ENCODE measurements at places on chromosomes 1 and 21.

- no peak for DNase-seq
Measured at GRCh38 chr1:241608379-241609033, 31.7 kb downstream of the CHML start.

- DNase-seq = no peak
Measured at GRCh38 chr21:34520281-34520680, 8.3 kb upstream of the KCNE1 start.

DNA sequence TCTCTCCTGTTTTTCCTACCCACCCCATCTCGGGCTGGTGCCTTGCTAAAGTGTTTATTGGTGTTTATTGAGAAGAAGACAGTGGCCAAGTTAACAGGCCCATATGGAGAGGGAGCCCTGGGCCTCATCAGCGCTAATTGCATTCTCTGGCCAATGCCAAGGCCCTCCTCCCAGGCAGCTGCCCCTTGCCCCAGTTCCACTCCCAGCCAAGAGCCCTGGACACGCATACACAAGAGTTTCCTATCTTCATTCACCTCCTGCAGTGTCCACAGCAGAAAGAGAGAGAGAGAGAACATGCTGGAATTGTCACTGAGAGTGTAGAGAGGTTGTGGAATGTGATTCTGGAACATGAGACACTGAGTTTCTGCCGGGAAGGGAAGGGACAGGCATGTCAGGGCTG lies 25.4 kb upstream of the VWA5B1 start:
- DNase-seq = no peak

- no peak for DNase-seq
Measured at GRCh38 chr1:63454269-63454668, 68.8 kb downstream of the ITGB3BP start.

DNA sequence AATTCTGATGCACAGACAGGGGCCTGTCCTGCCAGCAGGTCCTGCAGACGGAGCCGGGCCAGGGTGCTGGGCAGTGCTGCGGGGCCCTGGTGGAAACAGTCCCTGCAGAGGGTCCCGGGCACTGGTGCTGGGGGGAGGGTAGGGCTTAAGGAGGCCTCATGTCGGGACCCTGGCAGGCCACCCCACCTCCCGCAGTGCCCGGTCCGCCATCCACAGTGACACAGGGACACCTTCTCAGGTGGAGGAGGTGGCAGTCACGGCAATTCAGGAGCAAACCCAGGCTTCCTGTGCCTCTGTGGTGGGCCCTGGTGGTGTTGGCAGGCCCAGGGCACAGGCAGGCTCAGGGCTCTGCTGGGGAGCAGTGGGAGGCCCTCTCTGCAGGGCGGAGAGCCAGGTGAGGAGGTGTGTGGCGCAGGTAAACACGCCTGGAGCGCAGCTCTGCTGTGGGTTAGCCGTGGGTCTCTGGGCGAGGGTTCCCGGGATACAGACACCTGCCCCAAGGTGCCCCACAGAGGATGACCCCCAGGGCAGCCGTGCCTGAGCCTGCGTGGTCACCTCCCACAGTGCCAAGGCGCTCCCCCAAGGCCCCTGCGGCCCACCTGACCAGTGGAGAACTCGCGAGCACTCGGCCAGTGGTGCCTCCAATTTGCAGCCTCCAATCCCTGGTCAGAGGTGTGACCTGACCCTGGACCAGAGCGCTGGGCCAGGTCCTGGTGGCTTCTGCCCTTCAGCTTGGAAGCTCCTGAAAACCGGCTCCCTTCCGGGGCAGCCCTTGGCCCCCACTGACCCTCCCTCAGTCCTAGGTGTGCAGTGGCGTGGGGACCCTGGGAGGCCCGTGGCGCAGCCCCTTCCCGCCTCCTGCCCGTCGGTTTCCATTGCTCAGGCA lies 19.2 kb downstream of the COL18A1 start:
- no peak for DNase-seq

DNA sequence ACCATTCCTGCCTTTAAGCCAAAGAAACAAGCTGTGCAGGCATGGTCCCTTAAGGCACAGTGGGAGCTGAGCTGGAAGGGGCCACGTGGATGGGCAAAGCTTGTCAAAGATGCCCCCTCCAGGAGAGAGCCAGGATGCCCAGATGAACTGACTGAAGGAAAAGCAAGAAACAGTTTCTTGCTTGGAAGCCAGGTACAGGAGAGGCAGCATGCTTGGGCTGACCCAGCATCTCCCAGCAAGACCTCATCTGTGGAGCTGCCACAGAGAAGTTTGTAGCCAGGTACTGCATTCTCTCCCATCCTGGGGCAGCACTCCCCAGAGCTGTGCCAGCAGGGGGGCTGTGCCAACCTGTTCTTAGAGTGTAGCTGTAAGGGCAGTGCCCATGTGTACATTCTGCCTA lies 1.3 kb upstream of the SLC50A1 start:
- DNase-seq = no peak

DNA sequence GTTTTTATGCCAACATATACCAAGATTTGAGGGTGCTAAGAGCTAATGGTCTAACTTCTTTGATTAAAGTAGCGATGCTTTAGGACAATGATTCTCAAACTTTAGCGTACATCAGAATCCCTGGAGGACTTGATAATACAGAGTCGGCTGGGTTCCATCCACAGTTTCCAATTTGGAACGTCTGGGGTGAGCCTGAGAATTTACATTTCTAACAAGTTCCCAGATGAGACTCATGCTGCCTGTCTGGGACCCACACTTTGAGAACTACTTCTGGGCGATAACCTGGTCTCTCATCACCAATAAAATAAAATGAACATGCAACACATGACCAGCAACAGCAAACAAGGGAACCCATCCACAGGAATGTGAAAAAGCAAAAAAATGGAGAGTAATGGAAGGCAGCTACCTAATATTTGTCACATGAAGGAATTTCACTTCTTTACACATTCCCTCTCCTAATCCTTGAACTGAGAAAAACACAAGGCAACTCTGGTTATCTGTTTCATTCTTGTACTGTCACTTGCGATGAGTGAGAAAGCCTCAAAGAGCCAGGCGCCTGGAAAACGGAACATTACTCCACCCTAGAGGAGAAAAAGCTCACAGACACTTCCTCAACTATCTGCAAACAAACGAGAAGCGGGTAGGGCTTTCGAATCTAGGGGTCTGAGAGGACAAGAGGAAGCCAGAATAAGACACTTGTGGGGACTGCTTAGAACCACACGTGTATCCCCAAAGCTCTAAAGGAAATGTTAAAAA lies 14.0 kb downstream of the HSF2BP start:
- no peak for DNase-seq

- peak; percentile 26 for DNase-seq
Measured at GRCh38 chr1:65178235-65178634, 30.2 kb downstream of the AK4 start.

DNA sequence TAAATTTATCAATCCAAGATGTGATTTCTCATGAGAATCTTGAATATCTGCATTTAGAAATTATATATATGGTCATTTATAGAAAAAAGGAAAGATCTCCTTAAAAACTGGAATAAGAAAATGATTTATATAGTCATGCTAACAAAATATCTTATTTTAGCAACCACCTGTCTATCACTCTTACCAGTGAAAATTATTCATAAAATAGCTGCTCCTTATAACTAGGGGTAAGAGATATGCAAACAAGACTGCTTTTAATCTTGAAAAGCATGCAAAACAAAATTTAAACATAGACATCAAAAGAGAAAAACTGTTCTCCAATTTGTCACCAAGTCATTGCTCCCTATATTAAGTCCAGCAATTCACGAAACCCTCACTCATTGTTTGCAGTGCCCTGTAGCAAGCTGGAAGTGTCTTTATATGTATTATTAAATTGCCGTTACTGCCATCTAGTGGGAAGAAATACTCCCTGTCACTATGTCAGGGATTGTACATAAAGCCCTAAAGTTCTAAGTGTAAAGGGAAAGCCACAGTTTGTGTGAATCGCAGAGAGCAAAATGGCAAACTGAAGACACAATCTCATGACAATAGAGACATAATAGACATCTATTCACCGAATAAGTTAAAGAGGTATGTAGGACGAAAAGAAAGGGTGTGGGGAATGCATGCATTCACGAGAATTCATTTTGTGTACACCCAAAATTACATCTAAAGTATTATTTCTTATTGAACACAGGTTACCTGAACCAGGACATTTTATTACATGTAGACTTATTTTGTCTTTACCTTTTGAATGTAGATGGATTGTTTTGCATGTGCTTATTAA lies 600.5 kb downstream of the USP25 start:
- DNase-seq = peak; percentile 57

DNA sequence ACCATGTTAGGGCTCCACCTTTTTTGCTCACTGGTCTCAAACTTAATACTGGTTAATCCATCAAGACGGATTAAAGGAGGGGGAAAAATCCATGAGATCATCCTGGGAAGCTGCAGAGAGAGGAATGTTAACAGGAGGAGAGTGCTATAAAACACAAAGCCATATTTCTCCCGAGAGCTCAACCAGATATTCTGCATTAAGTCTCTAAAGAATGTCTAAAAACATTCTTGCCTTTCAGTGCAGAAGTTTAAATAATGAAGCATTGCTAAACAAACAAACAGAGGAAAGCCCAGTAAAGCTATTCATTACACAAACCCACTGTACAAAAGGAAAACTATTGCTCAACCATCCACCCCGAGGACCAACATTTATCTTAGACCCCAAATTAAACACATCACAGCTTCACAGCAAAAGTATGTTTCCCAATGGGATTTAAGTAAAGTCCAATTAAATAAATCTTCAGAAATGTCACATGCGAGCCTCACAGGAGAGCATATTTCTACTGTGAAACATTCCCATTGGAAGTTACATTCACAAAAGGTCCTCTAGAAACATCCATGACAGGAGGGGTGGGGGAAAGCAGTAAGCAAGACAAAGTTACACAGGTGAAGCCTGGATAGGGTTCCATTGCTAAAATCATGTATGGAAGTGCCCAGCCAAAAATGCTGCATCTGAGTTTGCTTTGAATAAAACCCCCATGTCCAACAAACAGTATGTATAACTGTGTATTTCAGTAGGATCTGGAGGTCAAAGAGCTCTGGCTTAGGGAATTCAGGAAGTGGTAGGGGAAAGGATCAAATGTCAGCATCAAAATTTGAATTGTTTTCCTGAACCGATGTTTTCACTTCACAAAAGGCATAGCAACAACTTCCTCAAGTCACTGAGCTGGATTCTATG lies 23.3 kb downstream of the DUSP10 start:
- no peak for DNase-seq

DNA sequence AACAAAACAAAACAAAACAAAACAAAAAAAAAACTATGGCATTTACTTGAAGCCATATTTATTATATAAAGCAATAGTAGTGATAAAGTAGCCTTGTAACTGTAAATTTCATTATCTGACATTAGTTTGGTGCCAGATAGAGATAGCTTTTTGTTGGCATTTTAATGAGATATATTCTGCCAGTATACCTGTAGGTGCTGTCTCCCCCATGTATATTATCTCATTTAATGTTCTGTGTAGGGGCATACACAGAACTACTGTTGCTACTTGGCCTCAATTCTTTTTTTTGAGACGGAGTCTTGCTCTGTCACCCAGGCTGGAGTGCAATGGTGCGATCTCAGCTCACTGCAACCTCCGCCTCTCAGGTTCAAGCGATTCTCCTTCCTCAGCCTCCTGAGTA lies 67.4 kb downstream of the TMEM200B start:
- DNase-seq = no peak

GRCh38 chr1:14710331-14710730 lies 111.8 kb downstream of the KAZN start:
- DNase-seq = no peak

GRCh38 chr1:11638121-11638520 lies 16.1 kb downstream of the FBXO2 start:
- no peak for DNase-seq

- DNase-seq = no peak
Measured at GRCh38 chr1:6423321-6423999, 1.1 kb upstream of the ESPN start.

DNA sequence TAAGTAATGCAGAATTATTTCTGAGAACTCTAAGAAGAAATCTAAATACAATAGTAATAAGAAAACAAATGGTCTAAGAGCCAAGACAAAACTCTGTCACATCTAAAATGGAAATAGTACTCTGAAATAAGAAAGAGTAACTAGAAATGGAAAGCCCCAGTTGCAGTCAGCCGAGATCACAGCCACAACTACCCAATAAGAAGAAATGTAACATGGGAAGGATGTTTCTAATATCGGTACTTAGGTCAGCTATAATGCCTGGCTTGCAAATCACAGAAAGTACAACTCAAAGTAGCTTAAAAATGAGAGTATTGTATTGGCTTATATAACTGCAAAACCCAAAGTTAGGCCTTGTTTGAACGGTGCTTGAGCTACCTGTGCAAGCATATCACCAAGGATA lies 58.6 kb upstream of the USP25 start:
- DNase-seq = no peak

DNA sequence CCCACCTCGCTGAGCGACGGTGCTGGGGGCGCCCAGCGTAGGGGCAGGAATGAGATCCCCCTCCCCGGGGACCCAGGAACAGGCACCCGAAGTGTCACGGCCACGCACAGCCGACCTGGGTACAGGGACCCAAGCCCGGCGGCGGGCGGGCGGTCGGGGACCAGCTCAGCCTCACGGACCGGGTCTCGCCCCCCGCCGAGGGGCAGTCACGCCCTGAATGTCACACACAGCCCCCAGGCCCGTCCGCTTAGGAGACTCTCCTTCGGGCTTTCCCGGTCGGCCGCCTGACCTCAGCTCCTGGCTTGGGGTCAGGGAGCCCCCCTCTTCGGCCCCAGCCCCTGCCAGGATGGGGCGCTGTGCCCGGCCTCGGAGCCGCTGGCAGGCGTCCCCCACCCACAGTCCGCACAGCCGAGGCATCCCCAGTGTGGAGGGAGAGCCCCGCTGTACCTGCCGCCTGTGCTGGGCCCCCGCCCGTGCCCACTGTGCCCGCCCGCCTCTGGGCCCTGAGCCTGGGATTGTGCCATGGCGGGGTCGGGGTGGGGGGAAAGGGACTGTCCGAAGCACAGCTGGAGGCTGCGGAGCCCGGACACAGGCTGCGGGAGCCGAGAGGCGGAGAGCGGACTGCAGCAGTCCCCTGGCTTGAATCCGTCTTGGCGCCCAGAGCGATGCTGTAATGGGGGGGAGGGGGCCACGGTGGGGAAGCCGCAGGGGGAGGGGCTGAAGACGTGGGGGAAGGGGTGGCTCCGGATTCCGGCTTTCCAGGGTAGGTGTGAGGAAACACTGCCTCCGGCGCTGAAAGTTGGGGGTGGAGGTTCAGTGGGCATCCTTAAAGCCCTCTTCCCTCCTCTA lies 627 bp upstream of the DLGAP3 start:
- DNase-seq = no peak

DNA sequence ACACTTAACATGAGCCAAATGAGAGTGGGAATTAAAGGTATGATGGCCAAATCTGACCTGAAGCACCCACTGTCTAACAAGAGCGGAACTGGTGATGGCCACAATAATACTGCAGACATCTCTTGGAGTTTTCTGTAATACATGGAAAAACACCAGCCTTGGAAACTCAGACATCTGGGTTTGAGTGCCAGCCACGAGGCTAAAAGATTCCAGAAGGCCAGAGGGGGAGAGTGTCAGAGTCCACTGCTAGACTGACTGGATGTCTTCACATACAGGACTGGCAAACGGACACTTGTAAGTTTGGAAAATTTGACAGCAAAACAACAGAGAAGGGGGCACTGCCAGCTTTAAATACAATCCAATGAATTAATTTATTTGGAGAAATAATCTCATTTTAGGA lies 175.1 kb downstream of the ADSS2 start:
- DNase-seq = no peak
